ENCODE measurements at places on chromosomes 2 and 18. TPM values are rescaled to one million over a fixed set of nuclear protein-coding genes. Genes with fewer than 3 reads are reported as not detected.

- no peak for DNase-seq
These were observed 58.9 kb downstream of the ANKMY1 start for GRCh38 chr2:240498958-240499260.

DNA sequence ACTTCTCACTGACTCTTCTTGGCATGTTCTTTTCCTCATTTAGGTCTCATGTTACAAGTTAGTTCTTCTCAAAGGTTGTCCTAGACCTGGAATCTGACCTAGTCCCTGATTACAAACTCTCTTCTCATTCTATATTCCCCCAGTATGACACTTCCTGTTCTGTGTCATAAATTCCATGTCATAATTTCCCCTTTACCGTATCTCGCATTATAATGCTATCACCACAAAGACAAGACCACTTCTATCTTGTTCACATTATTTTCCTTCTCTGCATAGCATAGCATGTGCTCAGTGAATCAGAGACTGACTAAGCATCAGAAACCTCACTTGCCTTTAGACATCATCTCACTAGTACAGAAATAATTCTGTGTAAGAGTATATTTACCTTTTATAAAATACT lies 63.6 kb upstream of the CAVIN2 start:
- DNase-seq: peak; percentile 72

DNA sequence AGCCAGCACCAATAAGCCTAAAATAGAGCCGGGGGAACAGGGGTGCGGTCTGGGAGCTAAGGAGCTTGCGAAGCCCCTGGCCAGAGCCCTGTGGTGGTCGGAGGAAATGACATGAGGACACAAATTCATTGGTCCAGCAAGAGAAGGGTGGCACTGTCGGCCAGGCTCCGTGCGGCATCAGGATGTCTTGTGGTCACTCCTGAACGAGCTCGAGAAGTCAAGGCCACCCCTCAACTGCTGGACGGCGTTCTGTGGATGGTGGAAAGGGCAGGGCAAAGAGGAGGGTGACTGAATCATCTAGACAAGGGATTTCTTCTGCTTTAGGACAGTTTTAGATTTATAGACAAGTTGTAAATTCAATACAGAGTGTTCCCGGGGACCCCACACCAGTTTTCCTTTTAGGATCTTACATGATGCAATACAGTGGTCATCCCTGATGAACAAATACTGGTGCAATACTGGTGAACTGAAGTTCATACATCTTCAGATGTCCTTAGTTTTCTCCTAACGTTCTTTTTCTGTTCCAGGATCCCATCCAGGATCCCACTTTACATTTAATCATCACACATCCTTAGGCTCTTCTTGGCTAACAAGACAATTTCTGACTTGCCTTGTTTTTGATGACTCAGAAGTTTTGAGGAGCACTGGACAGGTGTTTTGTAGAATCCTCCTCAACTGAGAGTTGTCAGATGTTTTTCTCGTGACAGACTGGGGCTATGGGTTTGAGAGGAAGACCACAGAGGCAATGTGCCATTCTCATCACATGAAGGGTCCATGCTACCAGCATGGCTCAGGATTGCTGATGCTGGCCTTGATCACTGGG lies 13.2 kb downstream of the EDAR start:
- no peak for DNase-seq

- DNase-seq: peak; percentile 3
These were observed 420.2 kb upstream of the MEX3C start for GRCh38 chr18:51617572-51618260.

Gene GNAL
- total RNA-seq: 0.16 TPM

Gene CROCC2
- 0.41 TPM for total RNA-seq

Gene COL3A1
- total RNA-seq: 14,045 TPM
